Thyroid gland (tissue), 4 donors: ENCODE measurements at places on chromosomes 4 and X.

DNA sequence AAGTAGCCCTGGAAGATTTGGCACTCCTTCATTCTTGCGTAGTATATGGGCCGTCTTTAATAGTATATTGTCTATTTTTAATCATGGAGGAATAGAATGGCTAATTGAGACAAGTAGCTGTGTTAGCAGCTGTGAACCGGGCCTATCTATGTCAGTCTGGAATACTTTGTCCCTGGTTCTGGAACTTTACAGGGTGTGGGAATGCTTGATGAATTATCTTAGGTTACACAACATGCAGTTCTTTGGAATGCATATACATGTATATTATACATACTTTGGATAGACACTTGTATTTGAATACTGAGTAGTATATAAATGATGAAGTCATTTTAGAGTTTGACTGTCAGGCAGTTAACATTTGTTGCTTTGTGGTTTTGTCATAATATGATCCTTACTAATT, 37.4 kb downstream of the PDLIM5 start:
- no peak for DNase-seq

GRCh38 chrX:7641141-7641540, 201.8 kb upstream of the VCX start:
- no peak for DNase-seq

GRCh38 chrX:40878766-40879165, 143.4 kb upstream of the MED14 start:
- DNase-seq = no peak

- DNase-seq = no peak
These were observed 109.7 kb downstream of the NKX6-1 start for GRCh38 chr4:84389406-84389805.

DNA sequence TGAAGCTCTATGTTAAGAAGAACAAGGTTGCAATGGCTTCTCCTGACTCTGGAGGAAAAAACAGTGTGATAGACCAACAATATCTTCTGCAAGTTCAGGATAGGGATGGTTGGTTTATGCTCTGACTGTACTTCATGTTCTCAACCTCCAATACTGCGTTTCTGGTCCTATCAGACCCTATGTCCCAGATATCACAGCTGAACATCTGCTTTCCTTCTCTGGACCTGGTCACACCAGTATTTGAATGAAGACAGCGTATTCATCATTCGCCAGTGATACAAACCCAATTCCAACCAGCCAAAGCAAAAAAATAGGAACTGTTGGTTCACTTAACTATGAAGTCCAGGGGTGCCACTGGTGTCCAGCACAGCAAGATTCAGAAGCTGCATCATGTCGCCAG, 124.5 kb upstream of the KLF3 start:
- DNase-seq = no peak
